ENCODE measurements at places on chromosomes 12 and 14. TPM values are rescaled to one million over a fixed set of nuclear protein-coding genes. Genes with fewer than 3 reads are reported as not detected.

DNA sequence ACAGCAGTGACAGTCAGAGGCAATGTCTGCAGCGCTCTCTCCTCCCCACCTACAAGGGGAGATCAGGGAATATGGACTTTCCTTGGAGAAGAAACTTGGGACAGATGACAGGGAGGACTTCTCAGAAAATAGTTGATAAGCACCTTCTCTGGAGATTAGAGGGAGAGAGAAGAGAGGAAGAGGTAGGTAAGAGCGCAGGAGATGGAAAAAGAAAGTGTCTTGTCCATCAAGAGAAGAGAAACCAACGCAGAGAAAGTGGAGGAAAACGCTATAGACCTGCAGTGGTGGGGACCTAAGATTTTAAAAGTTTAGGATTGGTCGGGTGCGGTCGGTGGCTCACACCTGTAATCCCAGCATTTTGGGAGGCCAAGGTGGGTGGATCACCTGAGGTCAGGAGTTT, 15.5 kb upstream of the SMUG1 start:
- DNase-seq, result no peak
- no peaks in the 10 kb centered on the region for H3K36me3 ChIP-seq
- no peak overlapping the region for H3K4me3 ChIP-seq

Gene SDSL
- total RNA-seq, result 0.67 TPM

Gene TRHDE
- total RNA-seq, result not detected

Gene ACOT4
- 1.5 TPM for total RNA-seq

- H3K4me1 ChIP-seq, result no peaks in the 10 kb centered on the region
- H3K27me3 ChIP-seq, result no peaks in the 10 kb centered on the region
- H3K4me3 ChIP-seq, result no peak overlapping the region
- no peak overlapping the region for H3K27ac ChIP-seq
- H3K36me3 ChIP-seq, result no peaks in the 10 kb centered on the region
- DNase-seq, result no peak
Measured at GRCh38 chr14:30779210-30779609, 95.1 kb upstream of the COCH start.

Gene DENR
- total RNA-seq, result 49.1 TPM

GRCh38 chr14:87411370-87411769, 581.6 kb downstream of the GALC start:
- H3K27ac ChIP-seq, result no peak overlapping the region
- H3K4me1 ChIP-seq, result no peaks in the 10 kb centered on the region
- no peaks in the 10 kb centered on the region for H3K36me3 ChIP-seq
- H3K4me3 ChIP-seq, result no peak overlapping the region

- no peaks in the 10 kb centered on the region for H3K36me3 ChIP-seq
- no peak for DNase-seq
- no peak overlapping the region for H3K27ac ChIP-seq
- H3K4me3 ChIP-seq, result no peak overlapping the region
- no peaks in the 10 kb centered on the region for H3K27me3 ChIP-seq
- peaks cover 52% of the 10 kb centered on the region for H3K4me1 ChIP-seq
Measured at GRCh38 chr14:95483309-95484165, 32.9 kb downstream of the SYNE3 start.

Gene TAS2R14
- total RNA-seq, result 2.2 TPM

Gene TUNAR
- total RNA-seq, result not detected

GRCh38 chr12:66065150-66065549, 65.4 kb downstream of the LLPH start:
- peaks cover 10% of the 10 kb centered on the region for H3K4me1 ChIP-seq
- DNase-seq, result no peak
- no peaks in the 10 kb centered on the region for H3K27me3 ChIP-seq

GRCh38 chr12:64293654-64294364, 71.7 kb upstream of the KICS2 start:
- no peak overlapping the region for H3K4me3 ChIP-seq
- H3K36me3 ChIP-seq, result no peaks in the 10 kb centered on the region
- no peaks in the 10 kb centered on the region for H3K27me3 ChIP-seq
- no peak overlapping the region for H3K27ac ChIP-seq

DNA sequence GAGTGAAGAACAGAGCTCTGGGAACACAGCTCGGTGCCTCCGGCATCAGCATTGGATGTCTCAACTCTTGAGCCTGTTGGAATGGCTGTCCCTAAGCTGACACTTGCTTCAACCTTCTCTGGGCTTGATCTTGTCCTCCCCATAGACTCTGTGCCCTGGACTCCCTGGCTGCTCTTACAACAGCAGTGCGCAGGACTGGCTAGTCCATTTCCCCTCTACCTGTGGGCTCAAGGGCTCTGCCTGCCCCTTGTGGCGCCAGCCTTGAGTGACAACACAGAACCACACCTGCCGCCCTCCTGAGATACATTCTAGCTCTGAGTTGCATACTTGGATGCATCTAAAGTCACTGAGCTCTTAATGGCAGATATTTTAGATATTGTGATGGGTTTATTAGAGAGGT, 6.2 kb downstream of the CRADD start:
- H3K27ac ChIP-seq, result no peak overlapping the region
- H3K4me3 ChIP-seq, result no peak overlapping the region
- no peaks in the 10 kb centered on the region for H3K36me3 ChIP-seq
- no peak for DNase-seq
- no peaks in the 10 kb centered on the region for H3K27me3 ChIP-seq

DNA sequence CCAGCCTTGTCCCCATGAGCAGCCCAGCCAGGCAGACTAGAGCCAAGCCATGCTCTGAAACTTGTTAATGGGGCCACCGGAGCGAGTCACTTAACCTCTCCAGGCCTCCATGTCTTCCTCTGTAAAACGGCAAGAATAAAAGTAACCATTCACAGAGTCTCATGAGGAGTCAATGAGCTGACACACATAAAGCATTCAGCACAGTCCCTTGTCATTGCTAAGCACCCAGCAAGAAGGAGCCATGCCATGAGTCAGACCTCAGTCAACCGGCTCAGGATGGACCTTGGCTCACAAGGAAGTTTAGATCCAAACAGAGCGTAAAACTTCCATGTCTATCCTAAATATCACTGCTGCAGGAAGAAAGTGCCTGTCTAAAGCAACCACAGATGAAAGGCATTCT, 10.6 kb downstream of the FICD start:
- no peak overlapping the region for H3K4me3 ChIP-seq
- no peak overlapping the region for H3K27ac ChIP-seq
- H3K4me1 ChIP-seq, result no peaks in the 10 kb centered on the region
- no peaks in the 10 kb centered on the region for H3K27me3 ChIP-seq

GRCh38 chr14:92646952-92647796, 101.3 kb downstream of the LGMN start:
- H3K27me3 ChIP-seq, result no peaks in the 10 kb centered on the region
- H3K4me1 ChIP-seq, result peaks cover 63% of the 10 kb centered on the region
- H3K27ac ChIP-seq, result peak overlapping the region; percentile 11
- no peaks in the 10 kb centered on the region for H3K36me3 ChIP-seq
- no peak overlapping the region for H3K4me3 ChIP-seq

GRCh38 chr12:115866909-115867525, 410.5 kb downstream of the MED13L start:
- H3K36me3 ChIP-seq, result no peaks in the 10 kb centered on the region
- DNase-seq, result no peak
- H3K27me3 ChIP-seq, result no peaks in the 10 kb centered on the region

DNA sequence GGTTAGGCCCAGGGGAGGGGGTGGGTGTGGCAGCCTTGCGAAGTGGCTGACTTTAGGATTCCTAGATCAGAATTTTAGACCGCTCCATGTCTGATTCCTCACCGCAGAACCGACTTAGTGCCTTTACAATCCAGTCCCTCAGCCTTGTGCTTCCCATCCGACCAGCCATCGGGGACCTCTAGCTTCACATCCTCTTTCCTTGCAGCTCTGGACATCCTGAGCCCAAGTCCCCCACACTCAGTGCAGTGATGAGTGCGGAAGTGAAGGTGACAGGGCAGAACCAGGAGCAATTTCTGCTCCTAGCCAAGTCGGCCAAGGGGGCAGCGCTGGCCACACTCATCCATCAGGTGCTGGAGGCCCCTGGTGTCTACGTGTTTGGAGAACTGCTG, 557 bp downstream of the COPS7A start:
- peak overlapping the region; percentile 64 for H3K4me3 ChIP-seq
- peaks cover 21% of the 10 kb centered on the region for H3K4me1 ChIP-seq
- H3K27me3 ChIP-seq, result no peaks in the 10 kb centered on the region
- DNase-seq, result no peak
- peak overlapping the region; percentile 68 for H3K27ac ChIP-seq
